ENCODE measurements at places on chromosomes 5 and 9.

DNA sequence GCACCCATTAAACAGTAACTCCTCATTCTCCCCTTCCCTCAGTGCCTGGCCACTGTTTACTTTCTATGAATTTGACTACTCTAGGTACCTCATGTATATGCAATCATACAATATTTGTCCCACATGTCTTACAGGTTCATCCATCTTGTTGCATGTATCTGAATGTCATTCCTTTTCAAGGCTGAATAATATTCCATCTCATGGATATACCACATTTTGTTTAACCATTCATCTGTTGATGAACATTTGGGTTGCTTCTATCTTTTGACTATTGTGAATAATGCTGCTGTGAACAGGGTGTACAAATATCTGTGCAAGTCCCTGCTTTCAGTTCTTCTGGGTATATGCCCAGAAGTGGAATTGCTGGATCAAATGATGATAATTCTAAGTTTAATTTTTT, 40.9 kb downstream of the INIP start:
- no peak for DNase-seq

DNA sequence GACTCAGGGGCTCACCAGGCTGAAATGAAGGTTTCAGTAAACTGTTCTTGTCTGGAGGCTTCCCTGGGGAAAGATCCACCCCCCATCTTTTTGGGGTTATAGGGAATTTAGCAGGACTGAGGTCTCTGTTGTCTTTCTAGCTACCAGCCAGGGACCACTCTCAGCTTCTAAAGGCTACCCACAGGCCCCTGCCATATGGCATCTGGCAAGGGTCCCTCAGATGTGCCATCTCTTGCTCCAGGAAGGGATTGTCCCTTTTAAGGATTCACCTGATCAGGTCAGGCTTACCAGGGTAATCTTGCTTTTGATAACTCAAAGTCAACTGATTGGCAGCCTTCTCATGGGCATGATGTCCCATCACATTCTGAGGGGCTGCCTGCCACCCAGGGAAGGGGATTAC, 65.0 kb downstream of the NSUN2 start:
- DNase-seq: no peak

GRCh38 chr9:126919193-126919592, 4.6 kb downstream of the RALGPS1 start:
- DNase-seq: no peak

DNA sequence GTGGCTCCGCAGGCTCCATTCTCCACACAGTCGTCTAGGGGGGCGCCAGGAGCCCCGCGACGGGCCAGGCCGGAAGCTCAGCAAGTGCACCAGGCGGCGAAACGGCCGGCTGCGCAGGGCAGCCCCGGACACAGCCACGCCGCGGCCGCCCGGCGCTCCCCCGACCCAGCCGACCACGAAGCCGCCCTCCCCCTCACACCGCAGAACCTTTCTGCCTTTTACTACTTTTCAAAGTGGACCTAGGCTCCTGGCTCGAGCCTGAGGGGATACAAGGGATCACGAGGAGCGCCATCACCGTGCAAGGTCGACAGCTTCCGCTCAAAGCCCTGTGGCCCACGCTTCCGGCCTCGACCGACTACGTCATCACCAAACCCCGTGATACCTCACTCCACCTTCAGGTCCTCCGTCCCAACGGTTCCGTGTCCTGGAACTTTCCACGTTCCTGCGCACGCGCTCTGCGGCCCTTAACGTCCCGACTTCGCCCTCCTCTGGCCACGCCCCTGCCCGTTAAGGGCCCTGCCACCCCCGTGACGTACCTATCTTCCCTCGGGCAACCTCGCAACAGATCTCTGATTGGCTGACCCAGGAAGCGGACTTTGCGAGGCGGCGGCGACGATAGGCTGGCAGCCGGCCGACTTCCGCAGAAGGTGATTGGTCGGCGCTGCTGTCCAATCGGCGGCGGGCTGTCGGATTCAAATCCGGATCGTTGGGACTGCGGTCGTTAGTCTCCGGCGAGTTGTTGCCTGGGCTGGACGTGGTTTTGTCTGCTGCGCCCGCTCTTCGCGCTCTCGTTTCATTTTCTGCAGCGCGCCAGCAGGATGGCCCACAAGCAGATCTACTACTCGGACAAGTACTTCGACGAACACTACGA, at the start of gene CKS2:
Gene CKS2 (plus strand): TSS at position 721 of the 871 bp plus-strand sequence. CDS start 98 bp downstream, at position 819.
- DNase-seq: peak; percentile 99

- DNase-seq: no peak
These were observed 57.5 kb downstream of the SIL1 start for GRCh38 chr5:139140591-139141071.

DNA sequence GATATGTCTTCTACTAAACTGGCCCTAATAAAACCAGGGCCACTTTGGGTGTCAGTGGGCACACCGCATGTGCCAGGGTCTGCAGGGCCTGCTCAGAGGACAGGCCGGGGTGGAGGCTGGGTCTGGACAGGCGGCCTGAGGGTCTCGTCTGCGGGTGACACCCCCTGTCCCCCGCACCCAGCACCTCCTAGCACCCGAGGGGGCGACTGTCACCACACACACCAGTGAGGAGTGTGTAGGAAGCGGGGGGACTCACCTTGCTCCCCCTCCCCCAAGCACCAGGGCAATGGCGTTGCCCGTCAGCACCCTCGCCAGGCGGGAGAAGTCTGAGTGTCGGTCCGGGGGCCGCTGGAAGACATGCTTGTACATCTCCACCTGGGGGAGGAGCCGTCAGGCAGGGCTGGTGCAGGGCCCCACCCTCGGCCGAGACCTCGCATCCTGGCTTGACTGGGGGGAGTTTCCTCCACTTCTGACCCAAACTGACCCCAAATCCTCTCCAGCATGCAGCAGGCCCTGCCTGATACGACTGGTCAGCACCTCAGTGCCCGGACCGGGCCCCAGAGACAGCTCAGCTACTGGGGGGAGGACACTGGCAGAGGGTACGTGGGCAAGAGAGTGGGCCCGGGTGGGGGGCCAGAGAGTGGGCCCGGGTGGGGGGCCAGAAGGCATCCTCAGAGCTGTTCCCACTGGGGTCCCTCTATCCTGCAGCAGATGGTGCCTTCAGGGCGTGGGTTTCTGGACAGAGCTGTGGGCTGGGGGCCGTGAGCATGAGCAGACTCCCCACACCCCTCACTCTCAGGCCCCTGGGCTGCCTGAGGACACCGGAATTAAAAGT, 18.9 kb upstream of the NSMF start:
- no peak for DNase-seq

DNA sequence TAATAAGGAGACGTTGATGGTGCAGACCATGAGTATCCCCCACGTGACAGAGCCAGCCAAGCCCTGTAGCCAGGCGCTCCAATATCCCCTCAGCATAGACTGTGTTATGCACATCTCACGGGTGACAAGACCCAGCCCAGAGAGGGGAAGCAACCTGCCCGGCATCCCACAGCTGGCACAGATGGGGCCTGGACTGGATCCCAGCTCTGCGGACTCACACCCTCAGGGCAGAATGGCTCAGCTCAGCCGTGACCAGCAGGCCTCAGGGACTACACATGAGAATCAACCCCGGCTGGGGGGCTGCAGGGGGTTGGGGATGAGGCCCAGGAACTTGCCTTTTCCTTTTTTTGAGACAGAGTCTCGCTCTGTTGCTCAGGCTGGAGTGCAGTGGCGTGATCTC, 11.7 kb downstream of the FIBCD1 start:
- no peak for DNase-seq

DNA sequence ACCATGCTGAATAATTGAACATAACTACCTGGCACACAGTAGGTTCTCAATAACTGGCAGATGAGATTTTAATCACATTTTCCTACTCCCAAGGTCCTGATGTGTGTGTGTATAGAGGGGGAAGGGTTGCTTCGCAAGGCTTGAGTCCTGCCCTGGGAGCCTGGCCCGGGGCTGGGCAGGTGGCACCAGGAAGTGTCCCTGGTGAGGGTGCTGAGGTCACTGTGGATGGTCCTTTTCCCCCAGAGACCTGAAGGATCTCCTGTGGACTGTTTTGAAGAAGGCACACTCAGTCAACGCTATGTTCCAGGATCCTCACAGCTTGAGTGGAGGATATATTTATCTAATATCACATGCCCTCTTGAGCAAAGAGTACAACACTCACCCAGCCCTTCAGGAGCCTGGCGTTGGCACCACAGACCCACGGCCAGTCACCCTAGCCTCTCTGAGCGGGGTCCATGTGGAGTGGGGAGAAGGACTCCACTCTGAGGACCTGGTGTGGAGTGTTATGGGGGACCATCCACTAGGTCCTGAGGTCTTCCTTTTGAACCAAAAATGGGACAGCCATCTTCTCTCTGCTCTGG, 177.8 kb downstream of the GABBR2 start:
- DNase-seq: no peak

GRCh38 chr9:72444435-72444834, 77.0 kb upstream of the TMC1 start:
- DNase-seq: no peak

DNA sequence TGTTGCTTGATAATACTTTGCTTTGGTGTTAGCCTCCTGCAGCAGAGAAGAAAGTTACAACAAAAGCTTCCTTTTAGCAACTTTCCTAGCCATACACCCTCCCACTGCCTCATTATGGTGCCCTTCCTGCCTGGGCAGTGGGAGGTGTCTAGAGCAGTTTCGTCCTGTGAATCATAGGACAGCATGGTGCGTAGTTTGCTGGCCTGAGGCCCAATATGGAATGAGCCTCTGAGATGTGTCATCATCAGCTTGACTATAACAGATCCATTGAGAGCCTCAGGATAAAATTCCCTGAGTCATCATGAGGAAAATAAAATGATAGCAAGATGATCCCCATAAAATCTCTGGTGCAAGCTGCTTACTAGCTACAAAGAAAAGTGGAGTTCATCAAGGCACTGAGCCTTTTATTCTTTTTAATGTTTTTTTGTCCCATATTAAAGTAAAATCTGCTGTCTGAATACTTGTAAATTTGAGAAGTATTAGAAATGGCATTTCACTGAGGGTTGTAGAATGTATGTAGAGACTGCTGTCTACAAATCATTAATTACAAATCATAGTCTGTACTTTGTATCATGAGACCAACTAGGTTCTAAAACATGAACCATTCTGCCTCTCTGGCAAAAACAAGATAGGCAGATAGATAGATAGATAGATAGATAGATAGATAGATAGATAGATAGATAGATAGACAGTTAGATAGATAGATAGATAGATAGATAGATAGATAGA, 303.0 kb upstream of the PDE4D start:
- no peak for DNase-seq

DNA sequence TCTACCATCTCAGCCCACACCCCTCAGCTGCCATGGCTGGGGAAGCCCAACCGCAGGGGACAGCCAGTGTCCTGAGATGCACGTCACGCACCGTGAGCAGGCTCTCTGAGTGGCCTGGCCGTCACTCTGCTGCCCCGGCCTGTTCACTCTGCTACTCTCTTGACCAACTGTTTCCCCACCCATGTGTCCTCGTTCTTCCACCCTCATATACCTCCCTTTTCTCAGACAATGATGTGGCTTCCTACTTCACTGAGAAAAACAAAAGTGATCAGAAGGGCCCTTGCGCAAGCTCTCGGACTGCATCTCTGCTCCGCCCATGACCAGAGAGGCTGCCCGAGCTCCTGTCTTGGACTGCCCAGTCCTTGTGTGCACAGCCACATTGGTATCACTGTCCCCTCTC, 47.6 kb downstream of the OTULIN start:
- DNase-seq: no peak

- peak; percentile 25 for DNase-seq
These were observed 321.6 kb downstream of the CEMIP2 start for GRCh38 chr9:71446473-71447411.

DNA sequence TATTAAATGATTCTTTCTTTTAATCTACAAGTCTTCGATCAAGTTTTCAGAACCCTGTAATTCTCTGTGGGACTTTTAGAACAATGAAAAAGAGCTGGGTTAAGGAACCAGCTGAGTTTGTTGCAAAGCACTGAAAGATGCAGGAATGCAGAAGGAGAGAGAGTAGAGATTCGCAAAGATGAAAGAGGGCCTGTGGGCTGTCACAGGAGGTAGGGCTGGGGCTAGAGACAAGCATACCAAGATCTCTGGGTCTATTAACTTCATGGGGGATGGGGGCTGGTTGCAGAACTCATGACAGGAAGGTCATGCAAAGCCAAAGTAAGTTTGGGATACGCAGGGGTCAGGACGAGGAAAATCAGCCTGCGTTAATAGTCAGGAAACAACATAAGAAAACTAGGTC, 81.8 kb downstream of the LURAP1L start:
- no peak for DNase-seq

DNA sequence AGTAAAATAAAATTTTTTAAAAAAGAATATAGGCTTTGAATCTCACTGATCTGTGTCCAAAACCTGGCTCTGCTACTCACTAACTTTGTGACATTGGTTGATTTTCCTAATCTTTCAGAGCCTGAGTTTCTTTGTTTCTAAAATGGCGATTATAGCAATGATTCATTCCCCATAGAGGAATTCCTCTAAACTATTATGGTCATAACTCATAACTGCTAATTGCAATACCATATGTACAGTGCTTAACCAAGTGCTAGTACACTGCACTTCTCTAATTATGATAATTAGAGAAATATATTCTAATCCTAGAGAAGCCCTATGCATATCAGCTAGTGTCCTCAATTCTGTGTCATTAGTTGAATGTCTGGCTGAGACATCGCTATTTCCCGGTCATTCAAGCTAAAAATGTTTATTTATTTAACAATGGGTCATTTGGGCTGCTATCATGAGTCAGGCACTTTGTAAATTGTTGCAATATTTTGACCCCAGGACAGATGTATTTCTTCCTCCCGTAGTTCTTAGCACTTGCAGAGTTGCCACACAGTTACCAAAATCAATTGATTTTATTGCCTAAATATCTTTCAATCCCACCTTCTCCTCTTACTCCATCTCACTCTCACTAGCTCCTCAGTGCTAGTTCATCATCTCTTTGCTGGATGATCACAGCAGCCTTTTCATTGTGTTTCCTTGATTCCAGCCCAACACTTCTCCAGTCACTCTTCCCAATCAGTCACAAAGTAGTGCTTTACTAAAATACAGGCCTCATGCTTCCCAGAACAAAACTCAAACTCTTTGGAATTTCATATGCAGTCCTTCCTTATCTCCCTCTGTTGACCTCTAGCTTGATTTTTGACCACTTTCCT, 200.9 kb upstream of the PAPPA start:
- DNase-seq: no peak

GRCh38 chr5:149118463-149118862, 22.8 kb upstream of the ABLIM3 start:
- no peak for DNase-seq

- no peak for DNase-seq
These were observed 168.0 kb downstream of the TAF11L14 start for GRCh38 chr5:17802256-17802655.

DNA sequence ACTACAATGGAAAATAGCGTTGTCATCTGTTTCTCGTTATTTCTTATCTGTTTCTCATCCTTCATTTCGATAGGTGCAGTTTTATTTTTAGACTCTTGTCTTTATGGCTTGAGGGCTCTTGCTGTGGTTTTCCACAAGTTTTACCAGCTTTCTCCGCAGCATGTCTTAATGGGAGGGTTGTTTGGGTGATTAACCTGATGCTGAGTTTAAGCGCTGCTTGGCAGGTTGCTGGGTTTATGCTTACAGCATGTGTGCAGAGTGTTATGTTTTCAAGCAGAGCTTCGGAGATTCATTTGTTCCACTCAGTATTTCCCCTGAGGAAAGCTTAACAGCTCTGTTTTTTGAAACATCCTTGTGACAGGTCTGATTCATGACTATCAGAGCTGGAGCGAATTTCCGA, 154.0 kb downstream of the SLC12A2 start:
- no peak for DNase-seq
